ENCODE measurements at places on chromosomes 6 and 20. TPM values are rescaled to one million over a fixed set of nuclear protein-coding genes. Genes with fewer than 3 reads are reported as not detected.

- DNase-seq, result no peak
Observed at GRCh38 chr20:37376324-37376723, 30.4 kb downstream of the SRC start.

DNA sequence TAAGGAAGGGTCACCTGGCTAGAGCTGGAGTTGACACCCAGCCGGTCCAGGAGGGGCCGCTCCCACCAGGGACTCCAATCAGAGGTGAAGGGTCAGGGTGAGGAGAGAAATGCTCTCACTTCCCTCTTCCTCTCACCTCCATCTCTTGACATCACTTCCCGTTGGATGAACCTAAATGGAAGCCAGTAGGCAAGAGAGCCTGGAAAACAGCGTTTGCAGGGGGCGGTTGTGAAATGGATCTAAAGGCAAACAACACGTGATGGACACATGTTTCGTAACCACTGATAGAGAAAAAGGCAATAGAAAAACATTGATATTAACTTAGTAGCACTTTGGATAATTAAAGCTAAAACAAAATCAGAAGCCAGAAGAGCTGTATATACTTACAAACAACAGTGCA is 105.6 kb upstream of the FOXA2 start:
- DNase-seq, result no peak

DNA sequence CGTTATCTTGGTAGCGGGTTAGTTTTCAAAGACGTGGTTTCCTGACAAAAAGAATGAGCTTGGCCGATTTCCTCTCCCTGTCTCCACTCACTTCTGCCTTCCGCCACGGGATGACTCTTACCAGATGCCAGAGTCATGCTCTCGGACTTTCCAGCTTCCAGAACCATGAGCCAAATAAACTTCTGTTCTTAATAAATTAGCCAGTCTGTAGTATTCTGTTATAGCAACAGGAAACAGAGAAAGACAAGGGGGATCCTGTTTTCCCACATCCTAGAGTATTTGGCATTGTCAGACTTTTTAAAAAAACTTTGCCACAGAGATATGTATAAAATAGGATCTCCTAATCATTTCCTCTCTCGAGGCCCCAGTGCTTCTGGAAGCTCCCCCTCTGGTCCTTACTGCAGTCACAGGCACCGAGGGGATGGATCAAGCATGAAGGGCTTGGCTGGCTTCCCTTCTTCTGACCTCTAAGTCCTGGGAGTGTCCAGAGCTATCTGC is 84.9 kb upstream of the NAA20 start:
- DNase-seq, result no peak

DNA sequence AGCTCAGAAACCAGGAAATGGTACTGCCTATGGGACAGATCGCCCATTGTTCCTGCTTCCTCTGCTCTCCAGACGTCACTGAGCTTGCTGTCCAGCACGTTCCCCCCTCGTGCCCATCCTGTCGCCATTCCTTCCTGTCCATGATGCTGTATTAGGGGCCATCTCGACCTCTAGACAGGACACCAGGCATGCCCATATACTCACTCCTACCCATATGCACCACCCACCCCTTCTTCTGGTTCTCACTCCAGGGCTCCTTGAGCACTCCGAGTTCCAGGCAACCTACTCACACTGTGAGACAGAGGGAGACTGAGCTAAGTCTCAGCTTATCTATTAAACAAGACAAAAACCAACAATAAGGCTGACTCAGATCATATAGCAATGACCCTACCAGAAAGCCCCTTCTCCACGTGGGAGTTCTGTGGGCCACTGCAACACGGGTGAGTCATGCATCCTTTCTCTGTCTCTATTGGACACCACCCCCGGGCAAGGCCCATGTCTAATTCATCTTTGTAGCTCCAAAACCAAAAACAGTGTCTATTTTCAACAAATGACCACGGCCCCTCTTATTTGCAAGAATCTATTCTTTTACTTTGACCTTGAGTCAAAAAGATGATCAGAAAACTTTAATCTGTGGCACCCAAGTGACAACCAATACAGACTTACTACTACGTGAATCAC is 65.7 kb downstream of the PSMG4 start:
- DNase-seq, result peak; percentile 87

DNA sequence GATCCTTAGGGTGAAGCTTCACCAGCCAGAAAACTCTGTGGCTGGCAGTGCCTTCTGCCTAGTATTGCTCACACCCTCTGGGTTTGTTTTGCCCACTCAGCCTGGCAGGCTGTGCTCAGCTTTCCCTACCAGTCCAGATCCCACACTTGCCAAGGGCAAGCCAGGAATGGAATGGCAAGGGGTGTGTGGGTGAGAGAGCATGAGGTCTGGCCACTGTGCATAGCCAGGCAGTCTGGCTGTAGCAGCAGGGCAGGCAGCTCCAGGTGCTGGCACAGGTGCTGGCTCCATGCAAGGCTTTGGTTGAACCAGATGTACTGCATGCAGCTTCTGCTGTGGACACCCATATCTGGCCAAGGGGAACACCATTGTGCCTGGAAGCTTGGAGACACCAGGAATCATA is 1720.3 kb downstream of the HACE1 start:
- no peak for DNase-seq

DNA sequence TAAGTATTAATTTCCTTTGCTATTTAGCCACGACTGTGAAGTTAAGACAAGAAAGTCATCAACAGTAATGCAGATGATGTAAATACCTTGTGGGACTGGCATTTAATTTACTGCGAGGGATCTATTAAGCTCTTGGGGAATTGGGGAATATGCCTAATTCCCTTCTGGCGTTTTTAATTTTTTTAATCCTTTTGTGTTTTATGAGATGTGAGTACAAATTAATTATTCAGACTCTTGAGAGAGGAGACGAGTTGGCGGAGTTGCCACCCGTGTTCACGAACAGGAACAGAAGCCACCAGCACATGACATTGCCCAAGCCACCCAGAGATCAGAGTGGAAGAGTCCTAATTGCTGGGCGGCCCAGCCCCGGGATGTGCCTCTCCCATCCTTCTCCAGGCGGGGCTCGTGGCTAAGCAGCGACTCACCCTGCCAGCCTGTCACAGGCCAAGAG is 533 bp upstream of the CRYBG1 start:
- DNase-seq, result no peak

Gene HLA-DQA1
- total RNA-seq, result not detected

Gene GPR6
- not detected for total RNA-seq

Measured in bronchial epithelial cell (primary cell).